Stimulated activated CD4-positive, alpha-beta T cell treated with anti-CD3 and anti-CD28 coated beads, Interleukin-15, amount 100 ng/mL, for 1 hour (primary cell): ENCODE measurements at places on chromosomes 5 and 9.

GRCh38 chr9:27472195-27472594 lies 51.9 kb upstream of the IFNK start:
- DNase-seq, result no peak

DNA sequence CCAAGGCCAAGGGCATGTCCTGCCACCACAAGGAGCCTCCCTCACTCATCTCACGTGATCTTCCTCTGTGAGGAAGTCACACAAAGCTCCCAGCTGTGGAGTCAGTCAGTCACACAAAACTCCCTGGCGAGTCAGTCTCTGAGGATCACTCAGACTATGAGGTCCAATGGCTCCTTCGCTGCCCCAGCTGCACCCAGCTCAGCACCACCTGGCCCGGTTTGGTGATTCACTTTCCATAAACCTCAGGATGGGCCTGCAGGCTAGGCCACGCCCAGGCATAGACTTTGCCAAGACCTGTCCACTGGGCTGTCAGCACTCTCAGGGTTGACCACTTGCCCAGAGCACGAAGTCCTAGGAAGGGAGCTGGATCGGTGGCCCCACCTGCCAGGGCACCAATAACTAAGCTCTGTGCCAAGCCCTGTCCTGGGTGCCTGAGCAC lies 233.8 kb downstream of the HSPA4 start:
- no peak for DNase-seq

GRCh38 chr5:167827766-167828165 lies 463.7 kb upstream of the WWC1 start:
- DNase-seq, result no peak

- DNase-seq, result no peak
Measured at GRCh38 chr5:74603376-74603775, 37.2 kb downstream of the ENC1 start.

DNA sequence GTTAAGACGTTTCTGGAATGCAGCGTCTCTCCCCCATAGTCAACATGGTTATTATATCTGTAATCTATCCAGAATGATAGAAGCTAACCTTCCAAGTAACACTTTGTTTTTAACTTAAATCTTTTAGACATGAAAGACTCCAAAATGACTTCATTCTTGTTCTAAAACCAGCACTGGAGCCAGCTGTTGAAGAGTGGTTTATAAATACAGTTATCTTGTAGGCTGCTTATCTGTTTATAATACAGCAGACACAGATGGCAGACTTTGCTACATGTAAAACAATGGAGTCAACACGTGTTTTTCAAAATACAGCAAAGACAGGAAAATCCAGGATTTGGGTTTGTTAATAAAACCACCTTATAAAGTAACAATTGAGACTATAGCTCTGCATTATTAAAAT lies 48.8 kb upstream of the RETREG1 start:
- DNase-seq, result no peak

GRCh38 chr9:135366104-135366503 lies 113.5 kb upstream of the PPP1R26 start:
- DNase-seq, result no peak

DNA sequence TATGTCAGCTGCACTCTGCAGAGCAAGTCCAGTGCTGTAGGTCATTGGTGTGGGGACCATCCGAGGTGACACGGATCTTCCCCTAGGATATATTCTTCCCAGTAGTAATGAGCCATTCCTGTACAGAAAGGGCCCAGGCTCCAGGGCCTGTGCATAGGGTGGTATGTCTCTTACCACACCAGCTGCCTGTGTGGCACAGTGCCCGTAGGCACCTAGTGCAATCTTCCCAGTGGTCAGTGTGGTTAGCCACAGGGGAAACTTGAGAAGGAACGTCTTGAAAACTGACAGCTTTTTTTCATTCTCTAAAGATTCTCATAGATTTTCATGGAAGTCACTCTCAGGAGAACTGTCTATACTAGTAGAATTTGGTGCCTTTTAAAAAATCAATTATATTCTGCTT lies 39.8 kb downstream of the CYSTM1 start:
- no peak for DNase-seq

DNA sequence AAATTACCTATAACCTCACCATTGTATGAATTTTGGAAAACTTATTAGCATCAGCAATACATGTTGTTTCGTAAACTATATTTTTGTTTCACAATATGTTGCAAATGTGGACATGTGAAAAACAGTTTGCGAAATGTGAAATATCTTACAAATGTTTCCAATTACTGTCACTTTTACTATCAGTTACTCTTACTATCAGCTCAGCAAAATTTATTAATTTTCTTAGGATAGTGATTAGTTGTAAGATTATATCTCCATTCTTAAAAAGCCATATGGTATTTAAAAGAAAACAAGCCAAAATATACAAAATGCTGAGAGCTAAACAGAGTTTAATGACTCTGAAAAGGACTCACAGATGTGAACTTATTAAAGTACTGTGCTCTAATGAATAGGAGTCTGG lies 111.9 kb upstream of the LPAR1 start:
- DNase-seq, result no peak

GRCh38 chr5:170251462-170251861 lies 18.7 kb downstream of the C5orf58 start:
- DNase-seq, result no peak

DNA sequence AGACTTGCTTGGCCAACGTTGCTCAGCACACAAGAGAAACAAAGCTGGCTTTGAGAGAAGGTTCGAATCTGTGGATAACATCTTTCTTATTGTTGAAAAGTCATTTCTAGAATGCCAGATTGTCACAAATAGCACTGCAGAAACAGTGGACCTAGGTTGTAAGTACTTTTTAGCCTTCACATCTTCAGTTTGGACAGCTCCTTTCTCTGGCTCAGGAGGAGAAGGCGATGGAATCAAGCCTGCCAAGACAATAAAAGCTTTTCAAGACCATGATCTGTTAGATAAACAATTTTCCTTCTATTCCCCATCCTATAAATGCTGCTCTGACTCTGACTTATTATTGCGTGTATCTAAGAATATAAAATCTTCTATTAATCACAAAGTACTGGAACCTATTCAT lies 615.2 kb upstream of the SEMA6A start:
- DNase-seq, result no peak

GRCh38 chr9:93266521-93267001 lies 82.6 kb downstream of the WNK2 start:
- no peak for DNase-seq

DNA sequence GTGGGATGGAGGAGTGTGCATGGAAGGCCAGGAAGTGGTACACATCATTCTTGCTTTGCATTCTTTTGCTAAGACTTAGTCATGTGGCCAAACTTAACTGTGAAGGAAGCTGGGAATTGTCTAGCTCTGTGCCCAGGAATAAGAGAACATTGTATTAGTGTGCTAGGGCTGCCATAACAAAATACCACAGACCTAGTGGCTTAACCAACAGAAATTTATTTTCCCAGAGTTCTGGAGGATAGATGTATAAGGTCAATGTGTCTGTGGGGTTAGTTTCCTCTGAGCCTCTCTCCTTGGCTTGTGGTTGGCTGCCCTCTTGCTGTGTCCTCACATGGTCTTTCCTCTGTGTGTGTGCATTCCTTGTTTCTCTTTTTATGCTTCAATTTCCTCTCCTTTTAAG lies 32.4 kb downstream of the NNT start:
- no peak for DNase-seq

GRCh38 chr9:109253637-109254284 lies 67.1 kb downstream of the EPB41L4B start:
- no peak for DNase-seq
